Pons (tissue), 1 donor: ENCODE measurements at places on chromosomes 13 and 19.

- DNase-seq = no peak
Measured at GRCh38 chr19:41111750-41112295, 2.4 kb upstream of the CYP2F1 start.

GRCh38 chr19:29834991-29835846 is 23.4 kb downstream of the CCNE1 start:
- DNase-seq = no peak

DNA sequence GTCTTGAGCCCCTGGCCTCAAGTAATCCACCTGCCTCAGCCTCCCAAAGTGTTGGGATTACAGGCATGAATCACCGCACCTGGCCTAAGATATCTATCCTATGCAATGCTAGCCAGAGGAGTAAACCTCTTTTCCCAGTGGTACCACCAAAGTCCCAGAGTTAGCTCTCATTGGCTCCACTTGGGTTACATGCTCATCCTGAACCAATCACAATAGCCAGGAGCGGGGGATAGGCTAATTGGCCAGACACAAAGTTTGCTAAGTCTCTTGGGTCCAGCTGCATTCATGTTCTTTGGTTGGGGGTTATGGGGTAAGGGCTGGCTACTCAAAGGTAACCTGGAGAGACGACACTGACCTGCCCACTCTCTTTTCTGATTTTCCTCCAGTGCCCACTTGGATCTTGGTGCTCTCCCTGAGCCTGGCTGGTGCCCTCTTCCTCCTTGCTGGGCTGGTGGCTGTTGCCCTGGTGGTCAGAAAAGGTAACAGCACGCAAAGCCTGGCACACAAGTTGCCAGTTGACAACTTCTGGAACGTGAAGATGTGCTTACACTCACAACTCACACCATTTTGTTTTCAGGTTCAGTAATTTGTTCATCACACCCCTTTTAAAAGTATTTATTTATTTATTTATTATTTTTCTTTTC is 7.8 kb downstream of the C19orf38 start:
- DNase-seq = no peak

- DNase-seq = no peak
Measured at GRCh38 chr19:1577090-1577928, 9.2 kb upstream of the MEX3D start.

GRCh38 chr19:14265290-14266036 is 59.5 kb upstream of the ADGRL1 start:
- no peak for DNase-seq

DNA sequence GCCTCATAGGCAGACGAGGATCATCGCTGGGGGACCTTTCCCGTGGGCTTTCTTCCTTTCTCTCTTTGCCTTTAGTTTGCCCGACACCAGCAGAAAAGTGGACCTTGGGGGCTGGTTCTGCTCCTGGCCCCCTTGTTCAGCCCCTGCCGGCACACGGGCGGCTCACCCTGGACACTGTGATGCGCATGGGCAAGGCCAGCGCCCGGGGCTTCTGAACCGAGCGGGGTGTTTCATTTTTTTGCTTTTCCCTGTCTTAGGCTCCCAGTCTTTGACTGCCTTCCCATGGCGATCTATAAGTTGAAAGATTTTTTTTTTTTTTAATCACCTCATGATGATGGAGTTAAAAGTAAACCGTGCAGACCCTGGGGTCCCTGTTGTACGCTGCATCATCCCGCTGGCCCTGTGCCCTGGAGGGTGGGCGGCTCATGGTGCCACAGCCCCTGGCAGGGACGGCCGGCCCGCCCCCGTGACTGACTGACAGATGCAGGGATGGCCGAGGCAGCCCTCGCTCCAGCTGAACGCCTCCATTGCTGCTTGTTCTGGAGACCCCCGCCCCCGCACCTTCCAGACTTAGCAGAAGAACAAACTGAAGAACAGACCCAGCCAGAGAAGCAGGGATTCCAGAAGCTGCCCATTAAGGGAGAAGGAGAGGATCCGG is 9.6 kb downstream of the TSSK6 start:
- no peak for DNase-seq
